ENCODE measurements at places on chromosomes 1 and 21. TPM values are rescaled to one million over a fixed set of nuclear protein-coding genes. Genes with fewer than 3 reads are reported as not detected.

Gene NR1I3
- total RNA-seq: not detected

- DNase-seq: no peak
Measured at GRCh38 chr1:107786203-107786845, 178.7 kb downstream of the VAV3 start.

DNA sequence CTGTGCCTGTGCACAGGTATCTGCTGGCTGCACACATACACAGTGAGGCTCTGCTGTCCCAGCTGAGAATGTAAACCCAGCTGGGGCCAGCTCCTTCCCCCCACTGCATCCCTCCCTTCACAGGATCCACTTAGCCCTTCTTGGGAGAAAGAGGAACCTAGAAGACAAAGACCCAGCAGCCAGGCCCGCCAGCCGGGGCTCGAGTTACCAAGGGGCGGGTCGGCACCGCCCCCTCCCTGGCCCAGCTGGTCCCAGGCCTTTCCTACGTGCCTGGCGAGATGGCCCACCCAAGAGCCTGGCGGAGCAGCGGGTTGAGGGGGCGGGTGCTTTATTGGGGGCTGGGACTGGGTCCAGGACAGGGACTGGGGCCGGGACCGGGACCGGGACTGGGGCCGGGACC is 2.1 kb downstream of the SH3BGRL3 start:
- DNase-seq: no peak

- no peak for DNase-seq
Measured at GRCh38 chr1:22074803-22075202, 22.3 kb downstream of the CDC42 start.

DNA sequence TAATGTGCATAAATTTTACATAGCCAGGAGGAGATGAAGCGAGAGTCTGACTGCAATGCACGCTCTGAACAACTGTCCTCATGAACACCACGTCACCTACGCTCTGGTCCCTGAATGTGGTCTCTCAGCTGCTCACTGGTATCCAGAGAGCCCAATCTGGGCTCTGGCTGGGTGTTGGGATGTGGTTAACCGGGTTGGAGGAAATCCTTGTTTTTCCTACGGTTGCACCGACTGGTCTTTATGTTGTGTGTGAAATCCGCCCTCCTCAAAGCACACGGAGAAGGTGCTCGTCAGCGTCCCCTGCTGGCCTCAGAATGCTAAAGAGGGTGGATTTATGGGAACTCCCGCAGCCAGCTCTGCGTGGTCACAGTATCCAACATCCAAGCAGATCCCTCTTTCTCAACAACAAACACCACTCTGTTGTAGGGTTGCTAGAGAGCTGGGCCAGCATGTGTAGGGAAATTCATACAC is 51.8 kb upstream of the FAM89A start:
- no peak for DNase-seq

Gene MRAP
- total RNA-seq: 162 TPM

DNA sequence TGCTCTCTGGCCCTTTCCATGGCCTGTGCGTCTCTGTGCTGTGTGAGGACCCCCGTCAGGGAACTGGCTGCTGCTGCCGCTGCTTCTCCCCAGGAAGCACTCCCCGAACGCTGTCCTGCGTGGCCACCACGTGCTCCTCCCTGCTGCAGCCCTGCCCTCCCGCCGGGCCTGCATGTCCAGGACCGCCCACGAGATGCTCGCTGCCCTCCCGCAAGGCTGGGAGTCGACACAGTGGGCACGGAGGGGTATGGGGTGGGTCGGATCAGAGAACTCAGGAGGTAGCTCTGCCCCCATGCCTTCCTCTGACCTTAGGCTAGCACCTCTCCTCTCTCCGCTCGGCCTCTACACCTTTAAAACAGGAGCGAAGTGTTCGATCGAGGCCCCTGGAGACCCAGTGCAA is 171.9 kb upstream of the AJAP1 start:
- DNase-seq: no peak

- no peak for DNase-seq
Measured at GRCh38 chr21:36257657-36258056, 62.3 kb upstream of the MORC3 start.

GRCh38 chr1:207309745-207310273 is 11.7 kb upstream of the CD55 start:
- DNase-seq: no peak

- no peak for DNase-seq
Measured at GRCh38 chr1:11443961-11444658, 34.8 kb upstream of the DISP3 start.

Gene SH3BGRL3
- 81.5 TPM for total RNA-seq

DNA sequence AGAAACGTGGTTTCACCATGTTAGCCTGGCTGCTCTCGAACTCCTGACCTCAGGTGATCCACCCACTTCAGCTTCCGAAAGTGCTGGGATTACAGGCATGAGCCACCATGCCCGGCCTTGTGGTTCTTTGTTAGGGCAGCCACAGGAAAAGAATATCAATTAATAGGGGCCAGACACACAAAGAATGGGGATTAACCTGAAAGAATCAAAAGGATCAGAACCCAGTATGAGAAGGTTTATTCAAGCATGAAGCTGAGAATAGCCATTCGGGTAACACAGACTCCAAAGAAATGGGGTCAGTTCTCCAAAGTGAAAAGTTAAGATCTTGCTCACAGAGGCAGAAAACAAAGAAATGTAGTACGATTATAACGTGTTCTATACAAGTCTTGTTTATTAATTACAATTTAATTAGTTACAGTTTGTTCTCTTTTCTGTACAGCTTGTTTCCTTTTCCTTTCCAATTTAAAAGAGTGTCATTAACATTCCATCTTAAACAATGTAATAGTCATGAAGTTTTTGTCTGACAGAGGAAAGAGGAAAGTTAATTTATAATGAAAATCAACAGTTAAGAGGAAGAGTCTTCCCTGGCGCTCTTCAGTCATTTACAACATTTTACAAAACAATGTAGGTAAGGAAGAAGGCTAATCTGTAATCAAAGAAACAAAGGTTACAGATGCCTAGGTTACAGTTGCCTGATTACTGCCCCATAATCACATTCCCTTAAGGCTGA is 51.3 kb upstream of the SLC45A1 start:
- no peak for DNase-seq

DNA sequence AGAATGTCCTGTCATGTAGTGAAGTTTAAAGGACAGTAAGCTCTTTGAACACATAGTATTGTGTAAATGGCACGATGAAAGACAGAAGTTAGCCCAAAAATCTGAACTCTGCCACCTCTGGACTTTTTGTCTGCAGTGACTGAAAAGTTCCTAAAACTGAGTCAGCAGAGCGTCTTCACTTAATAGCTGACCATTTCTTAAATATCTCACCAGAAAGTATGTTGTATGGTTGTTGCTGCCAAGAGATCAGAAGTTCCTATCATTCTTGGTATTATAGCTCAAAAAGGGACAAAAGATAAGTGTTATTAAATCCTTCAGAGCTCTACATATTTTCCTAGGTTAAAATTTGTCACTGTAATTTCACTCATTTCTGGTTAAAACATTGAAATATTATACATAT is 1003.0 kb downstream of the TTLL7 start:
- DNase-seq: no peak

Gene TNFAIP8L2
- 14.8 TPM for total RNA-seq

- DNase-seq: no peak
Measured at GRCh38 chr1:237832858-237833257, 57.9 kb downstream of the ZP4 start.

GRCh38 chr1:21311016-21311415 is 20.8 kb upstream of the ECE1 start:
- DNase-seq: no peak

- DNase-seq: no peak
Measured at GRCh38 chr1:247530785-247531184, 5.5 kb downstream of the OR2C3 start.

- DNase-seq: no peak
Measured at GRCh38 chr1:40050863-40051262, 10.3 kb downstream of the CAP1 start.

- DNase-seq: no peak
Measured at GRCh38 chr1:41502912-41503311, 18.4 kb upstream of the EDN2 start.

- DNase-seq: no peak
Measured at GRCh38 chr1:221023482-221023881, 144.2 kb downstream of the HLX start.

Gene F13B
- total RNA-seq: not detected

DNA sequence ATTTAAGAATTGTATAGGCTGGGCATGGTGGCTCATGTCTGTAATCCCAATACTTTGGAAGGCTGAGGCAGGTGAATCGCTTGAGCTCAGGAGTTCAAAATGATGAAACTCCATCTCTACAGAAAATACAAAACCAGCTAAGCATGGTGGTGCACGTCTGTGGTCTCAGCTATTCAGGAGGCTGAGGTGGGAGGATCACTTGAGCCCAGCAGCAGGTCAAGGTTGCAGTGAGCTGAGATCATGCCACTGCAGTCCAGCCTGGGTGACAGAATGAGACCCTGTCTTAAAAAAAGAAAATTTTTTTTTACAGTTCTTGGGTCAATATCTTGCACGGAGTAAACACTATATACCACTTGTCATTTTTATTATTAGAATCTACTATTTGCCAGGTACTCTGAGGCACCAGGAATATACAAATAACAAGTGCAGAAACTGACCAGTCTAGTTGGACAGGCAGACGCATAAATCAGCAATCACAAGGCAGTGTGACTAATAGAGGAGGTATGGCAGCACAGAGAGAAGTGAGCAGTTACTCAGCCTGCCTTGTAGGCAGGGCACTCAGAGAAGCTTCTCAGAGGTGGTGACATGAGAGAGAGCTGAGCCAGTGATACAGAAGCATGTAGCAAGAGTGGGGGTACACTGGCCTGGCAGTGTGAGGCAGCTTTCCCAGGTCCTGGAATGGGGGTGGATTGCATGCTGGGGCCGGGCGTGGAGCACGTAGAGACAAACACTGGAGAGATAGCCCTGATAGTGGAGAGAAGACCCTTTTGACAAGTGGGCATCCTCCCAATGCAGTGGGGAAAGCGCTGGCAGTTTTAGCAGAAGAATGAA is 8.0 kb downstream of the PHLDA3 start:
- no peak for DNase-seq

DNA sequence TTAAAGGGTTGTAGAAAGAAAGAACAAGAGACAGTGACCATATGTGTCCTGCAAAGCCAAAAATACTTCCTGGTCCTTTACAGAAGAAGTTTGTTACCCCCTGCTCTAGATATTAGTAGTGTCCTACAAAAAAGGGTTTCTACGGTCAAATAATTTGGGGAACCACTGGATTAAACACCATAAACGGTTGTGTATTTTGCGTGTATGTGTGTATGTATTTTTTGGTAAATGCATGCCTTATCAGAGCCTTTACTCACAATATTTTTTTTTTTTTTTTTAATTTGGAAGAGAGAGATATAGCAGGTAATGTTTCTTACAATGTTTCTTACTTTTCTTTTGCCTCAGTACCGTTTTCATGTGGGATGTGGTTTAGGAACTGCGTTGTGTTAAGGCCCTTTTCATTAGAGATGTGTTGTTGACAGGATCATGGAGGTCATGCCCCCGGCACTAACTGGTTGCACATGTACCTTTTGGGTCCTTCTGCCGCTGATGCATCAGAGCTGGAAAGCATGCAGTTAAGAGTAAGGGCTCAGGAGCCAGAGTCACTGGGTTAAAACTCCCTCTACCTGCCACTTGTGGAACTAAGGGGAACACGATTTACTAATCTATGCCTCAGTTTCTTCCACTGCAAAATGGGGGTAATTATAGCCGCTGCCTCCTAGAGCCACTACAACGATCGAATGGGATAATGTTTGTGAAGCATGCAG is 234.6 kb upstream of the KAZN start:
- no peak for DNase-seq

GRCh38 chr21:46559291-46559983 is 45.4 kb downstream of the S100B start:
- no peak for DNase-seq

GRCh38 chr1:112540226-112540794 is 31.5 kb downstream of the WNT2B start:
- DNase-seq: no peak

DNA sequence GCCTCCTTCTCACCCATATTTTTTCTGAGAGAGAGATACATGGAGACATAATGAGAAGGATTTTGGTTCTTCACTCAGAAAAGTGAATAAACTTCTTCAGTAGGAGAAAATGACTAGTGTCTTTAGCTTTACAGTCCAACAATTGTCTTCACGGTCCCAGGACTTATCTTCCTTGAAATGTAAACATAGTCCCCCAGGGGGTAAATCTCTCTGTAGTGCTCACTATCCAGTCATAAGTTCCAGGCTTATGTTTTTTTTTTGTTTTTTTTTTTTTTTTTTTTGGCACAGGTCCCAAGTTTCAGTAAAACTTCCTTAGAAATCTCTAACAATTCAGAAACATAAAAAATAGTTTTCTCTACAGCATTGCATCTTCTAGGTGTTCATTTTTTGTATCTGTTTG is 890.2 kb upstream of the B3GALT2 start:
- DNase-seq: no peak

DNA sequence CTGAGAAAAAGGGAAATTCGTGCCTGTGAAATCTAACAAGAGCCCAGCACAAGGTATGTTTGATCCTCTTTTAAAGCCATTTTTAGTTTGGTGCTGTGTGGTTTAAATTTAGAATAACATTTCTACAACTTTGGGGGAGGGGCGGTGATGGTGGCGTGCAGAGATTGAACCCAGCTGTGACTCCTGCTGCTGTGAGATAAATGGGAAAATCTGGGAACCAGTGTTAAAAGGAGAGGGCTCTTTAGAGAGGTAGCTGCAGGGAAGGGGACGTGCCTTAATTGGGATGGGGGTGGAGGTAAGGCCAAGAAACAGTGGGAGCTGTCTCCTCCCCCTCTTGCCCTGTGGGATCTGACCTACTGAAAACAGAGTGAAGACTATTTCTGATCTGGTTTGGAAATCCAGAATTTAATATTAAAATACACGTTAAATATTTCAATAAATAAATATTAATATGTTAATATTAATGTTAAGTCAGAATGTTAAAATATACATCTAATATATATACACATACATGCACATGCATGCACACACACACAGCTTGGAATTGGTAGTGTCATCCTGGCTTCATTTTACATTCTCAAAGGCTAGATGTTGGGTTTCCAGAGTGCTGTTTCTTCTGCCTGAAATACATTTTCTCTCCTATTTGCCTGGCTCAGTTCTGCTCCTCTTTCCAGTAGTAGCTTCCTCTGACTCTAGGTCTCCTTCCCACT is 30.1 kb upstream of the DNAJC6 start:
- no peak for DNase-seq

DNA sequence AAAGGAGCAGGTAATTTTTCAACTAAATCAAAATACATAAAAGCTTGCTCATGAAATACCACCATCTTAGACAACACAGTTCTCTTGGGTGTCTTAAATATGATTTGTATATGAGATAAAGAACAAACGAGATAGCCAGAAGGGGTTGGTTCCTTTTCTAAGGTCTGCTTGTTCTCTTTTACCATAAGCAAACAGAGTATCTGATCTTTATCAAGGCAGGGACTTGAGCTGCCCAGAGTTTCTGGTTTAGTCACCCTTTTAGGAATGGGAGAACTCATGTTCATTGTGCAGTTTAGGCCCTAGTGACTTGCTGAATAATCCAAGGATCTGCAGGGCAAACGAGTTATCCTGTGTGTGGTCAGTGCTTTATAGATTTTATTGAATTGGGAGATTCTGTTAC is 3.0 kb upstream of the SUCO start:
- DNase-seq: no peak
